ENCODE measurements at places on chromosomes 3 and 15. TPM values are rescaled to one million over a fixed set of nuclear protein-coding genes. Genes with fewer than 3 reads are reported as not detected.

The WDR93 gene
- 0.10 TPM for total RNA-seq

The UBXN7 gene
- total RNA-seq: 21.9 TPM

The CPOX gene
- 14.3 TPM for total RNA-seq

The GOLGA8G gene
- not detected for total RNA-seq

The CLDN16 gene
- total RNA-seq: under 0.01 TPM

The HYPK gene
- total RNA-seq: 5.0 TPM

The DVL3 gene
- total RNA-seq: 31.6 TPM

The LAMB2 gene
- total RNA-seq: 255 TPM

The CD276 gene
- 95.7 TPM for total RNA-seq

The ZPLD1 gene
- total RNA-seq: not detected

The CEMIP gene
- total RNA-seq: 0.19 TPM

The COX5A gene
- 64.3 TPM for total RNA-seq

The RBP2 gene
- not detected for total RNA-seq

The NR1I2 gene
- not detected for total RNA-seq

The SCAANT1 gene
- total RNA-seq: not detected

The PPM1L gene
- 4.7 TPM for total RNA-seq

The FAM131A gene
- 26.9 TPM for total RNA-seq

The CFAP100 gene
- not detected for total RNA-seq

The LMAN1L gene
- total RNA-seq: not detected

The GRK7 gene
- total RNA-seq: not detected

The LRRC31 gene
- not detected for total RNA-seq

The CLDN18 gene
- total RNA-seq: not detected

The MESP2 gene
- 0.19 TPM for total RNA-seq

The ADAMTS7 gene
- 40.9 TPM for total RNA-seq

The HOMER2 gene
- total RNA-seq: 0.33 TPM

The CDCP1 gene
- total RNA-seq: 0.98 TPM

The LRCH3 gene
- total RNA-seq: 49.1 TPM

The MAP2K1 gene
- 40.4 TPM for total RNA-seq

The MST1R gene
- 0.33 TPM for total RNA-seq

The CHRFAM7A gene
- total RNA-seq: 1.6 TPM

The GHRL gene
- 0.33 TPM for total RNA-seq

The PROK2 gene
- not detected for total RNA-seq

The NR2F2 gene
- total RNA-seq: 36.9 TPM

The UQCC5 gene
- 3.7 TPM for total RNA-seq

The BBX gene
- 80.8 TPM for total RNA-seq

The ACTRT3 gene
- total RNA-seq: 4.9 TPM

The CCDC39 gene
- total RNA-seq: not detected

The CEP19 gene
- 1.3 TPM for total RNA-seq

The VPS18 gene
- 64.7 TPM for total RNA-seq

The CHRM5 gene
- not detected for total RNA-seq

The TMEM108 gene
- 0.10 TPM for total RNA-seq

The ULK3 gene
- 40.5 TPM for total RNA-seq

The HDGFL3 gene
- total RNA-seq: 103 TPM

The GOLGA6B gene
- not detected for total RNA-seq
